Germinal center (tissue), 1 donor: ENCODE measurements at places on chromosomes 6 and 20.
A peak's percentile ranks its signal among the peaks of the same experiment; 100 is the strongest.

- no peak for DNase-seq
Measured at GRCh38 chr20:63166193-63167020, 49.5 kb downstream of the YTHDF1 start.

- DNase-seq: no peak
Measured at GRCh38 chr6:36627801-36628246, 33.7 kb downstream of the SRSF3 start.

DNA sequence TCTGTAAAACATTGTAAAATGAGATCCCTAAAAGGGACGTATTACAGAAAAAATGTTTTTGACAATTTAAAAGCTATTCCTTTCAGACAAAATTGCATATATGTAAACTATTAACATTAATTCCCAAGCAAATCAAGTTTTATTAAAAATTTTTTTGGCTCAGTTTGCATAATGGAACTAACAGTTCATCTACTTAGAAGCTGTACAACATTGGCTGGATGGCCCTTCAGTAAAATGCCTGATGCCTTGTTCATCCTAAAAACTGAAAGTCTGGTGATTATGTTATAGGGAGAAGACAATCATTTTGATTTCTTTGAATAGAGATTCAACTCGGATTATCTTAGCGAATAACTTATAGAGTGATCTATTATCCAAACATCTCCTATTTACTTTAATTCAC is 52.8 kb downstream of the ADGRG6 start:
- DNase-seq: no peak

GRCh38 chr6:100446115-100447080 is 18.3 kb downstream of the SIM1 start:
- no peak for DNase-seq

GRCh38 chr6:36594816-36595643 is 868 bp downstream of the SRSF3 start:
- no peak for DNase-seq

- no peak for DNase-seq
Measured at GRCh38 chr20:11850901-11851300, 66.8 kb upstream of the BTBD3 start.

GRCh38 chr6:7184502-7184901 is 76.7 kb downstream of the RREB1 start:
- no peak for DNase-seq

DNA sequence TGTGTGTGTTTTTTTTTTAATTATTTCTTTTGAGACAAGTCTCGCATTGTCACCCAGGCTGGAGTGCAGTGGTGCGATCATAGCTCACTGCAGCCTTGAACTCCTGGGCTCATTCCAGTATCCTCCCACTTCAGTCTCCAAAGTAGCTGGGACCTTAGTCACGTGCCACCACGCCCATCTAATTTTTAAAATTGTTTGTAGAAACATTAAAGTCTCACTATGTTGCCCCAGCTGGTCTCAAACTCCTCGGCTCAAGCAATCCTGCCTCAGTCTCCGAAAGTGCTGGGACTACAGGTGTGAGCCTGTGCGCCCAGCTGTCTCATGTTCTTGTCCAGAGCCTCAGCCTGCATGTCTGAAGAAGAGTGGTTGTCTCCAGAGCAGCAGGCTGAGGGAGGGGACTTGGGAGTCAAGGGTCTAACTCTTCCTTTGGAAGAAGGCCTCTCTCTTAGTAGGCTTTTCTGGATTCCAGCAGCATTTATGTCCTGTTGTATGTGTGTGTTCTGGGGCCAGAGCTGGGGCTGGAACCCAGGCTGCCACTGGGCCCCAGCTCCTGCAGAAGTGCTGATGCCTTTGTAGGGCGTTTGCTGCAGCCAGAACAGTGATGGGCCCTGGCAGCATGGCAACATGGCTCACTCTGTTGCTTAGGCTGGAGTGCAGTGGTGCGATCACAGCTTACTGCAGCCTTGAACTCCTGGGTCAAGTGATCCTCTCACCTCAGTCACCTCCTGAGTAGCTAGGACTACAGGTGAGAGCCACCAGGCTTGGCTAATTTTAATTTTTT is 5.4 kb downstream of the DNMT3B start:
- no peak for DNase-seq

DNA sequence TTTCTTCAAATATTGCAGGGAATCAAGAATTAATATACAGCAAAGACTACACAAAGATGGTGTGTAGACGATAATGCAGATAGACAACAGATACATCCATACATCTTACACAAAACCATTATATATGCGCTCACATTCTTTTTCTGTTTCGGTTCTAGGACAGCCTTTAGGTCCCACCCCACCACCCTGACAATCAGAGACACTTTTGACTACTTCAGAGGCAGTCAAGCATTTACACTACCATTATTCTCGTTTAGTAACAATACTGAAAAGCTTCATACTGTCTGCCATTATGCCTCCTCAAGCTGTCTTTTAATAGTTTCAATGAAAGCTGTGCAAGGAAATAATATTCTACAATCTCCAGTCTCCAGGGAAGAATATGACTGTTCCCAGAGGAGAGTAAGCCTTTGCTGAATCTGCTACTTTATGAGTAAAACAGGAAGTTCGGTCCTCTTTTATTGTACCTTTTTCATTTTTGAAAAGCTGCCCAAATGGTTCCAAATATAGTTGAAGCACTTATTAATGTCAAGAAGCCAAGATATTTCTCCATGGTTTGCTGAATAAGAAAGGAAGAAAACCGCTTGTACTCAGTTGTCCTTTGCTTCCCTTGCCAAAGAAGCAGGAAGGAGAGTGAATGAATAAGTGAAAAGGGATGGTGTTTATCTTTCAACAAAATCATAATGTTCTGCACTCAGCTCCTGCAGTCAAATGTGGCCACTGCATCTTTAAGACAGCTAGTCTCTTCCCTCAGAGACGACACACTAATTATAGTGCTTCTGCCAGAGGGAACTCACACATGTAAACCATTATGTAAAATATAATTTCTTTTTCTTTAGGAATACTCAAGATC is 468.3 kb downstream of the CDC5L start:
- DNase-seq: no peak

DNA sequence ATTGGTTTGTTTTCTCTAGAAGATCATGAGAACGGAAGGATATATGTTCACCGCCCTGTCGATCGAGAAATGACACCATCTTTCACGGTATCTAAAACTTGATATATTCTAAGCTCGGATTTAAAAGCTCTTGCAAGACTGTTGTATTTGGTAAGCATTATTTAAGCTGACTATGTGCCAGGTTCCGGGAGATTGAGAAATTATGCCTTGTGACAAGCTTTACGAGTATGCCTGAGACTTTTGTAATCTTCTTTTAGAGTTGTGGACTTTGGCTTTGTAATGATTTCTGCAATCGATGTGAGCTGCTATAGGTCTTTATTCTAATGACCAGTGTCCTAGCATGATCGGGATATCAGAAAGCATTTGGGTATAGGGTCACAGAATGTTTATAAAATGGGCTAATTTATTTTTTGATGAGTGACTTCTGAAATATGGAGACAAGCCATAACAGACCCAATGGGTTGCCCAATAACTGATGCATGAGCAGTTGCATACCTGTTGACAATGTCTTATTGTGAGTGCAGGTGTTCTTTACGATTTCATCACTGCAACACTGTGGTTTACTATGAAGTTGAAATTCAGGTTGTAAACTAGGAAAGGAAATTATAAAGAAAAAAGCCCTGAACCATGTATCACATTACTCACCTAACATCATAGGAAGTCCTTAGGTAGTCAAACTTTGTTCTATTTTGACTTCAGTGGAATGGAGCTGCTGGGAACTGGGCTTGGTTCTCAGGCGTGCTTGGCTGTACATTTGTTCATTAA is 14.0 kb downstream of the CDH26 start:
- DNase-seq: no peak

- DNase-seq: no peak
Measured at GRCh38 chr6:56649053-56649769, 6.5 kb upstream of the DST start.

- DNase-seq: no peak
Measured at GRCh38 chr6:151869787-151870186, 62.3 kb downstream of the ESR1 start.

GRCh38 chr6:63236398-63236817 is 25.1 kb downstream of the FKBP1C start:
- no peak for DNase-seq

GRCh38 chr20:47122560-47122959 is 227.9 kb downstream of the EYA2 start:
- DNase-seq: no peak

GRCh38 chr6:151300267-151300991 is 60.7 kb downstream of the AKAP12 start:
- DNase-seq: no peak

DNA sequence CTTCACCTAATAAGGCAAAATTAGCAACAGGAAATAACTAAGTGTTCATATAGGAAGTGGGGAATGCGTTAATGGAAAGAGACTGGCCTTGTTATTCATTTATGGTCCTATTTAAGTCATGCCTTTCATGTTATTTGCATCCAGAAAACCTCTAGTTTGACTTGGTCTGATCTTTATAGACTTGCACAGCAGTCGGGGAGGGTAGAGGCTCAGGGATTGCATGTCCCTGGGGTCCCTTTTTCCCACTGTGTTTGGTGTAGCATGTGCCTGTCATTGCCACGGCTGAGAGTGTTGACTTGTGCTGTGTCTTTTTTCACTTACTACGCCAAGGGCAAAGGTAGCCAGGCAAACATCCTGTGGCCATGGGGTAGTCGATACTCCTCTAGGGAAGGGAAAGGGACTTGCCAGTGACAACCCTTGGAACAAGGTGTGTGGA is 105.4 kb upstream of the RIN2 start:
- DNase-seq: peak; percentile 55
